Activated naive CD4-positive, alpha-beta T cell treated with anti-CD3 and anti-CD28 coated beads, Interleukin-2, amount 10 ng/mL, durations not matched to agents 5 hours and 36 hours (primary cell): ENCODE measurements at places on chromosomes 12 and 14. TPM values are rescaled to one million over a fixed set of nuclear protein-coding genes. Genes with fewer than 3 reads are reported as not detected.

The MTHFD1 gene
- 129 TPM for total RNA-seq

The ATP2B1 gene
- 26.7 TPM for total RNA-seq

The TMEM132C gene
- total RNA-seq, result not detected

The PTGDR gene
- total RNA-seq, result 0.60 TPM

The IPO4 gene
- 43.3 TPM for total RNA-seq

The RTN1 gene
- total RNA-seq, result not detected

The IQSEC3 gene
- total RNA-seq, result 1.1 TPM

The TAS2R13 gene
- 0.48 TPM for total RNA-seq

The FOXG1 gene
- not detected for total RNA-seq

The LRP6 gene
- 1.6 TPM for total RNA-seq

The AICDA gene
- 0.82 TPM for total RNA-seq

The DLGAP5 gene
- 67.1 TPM for total RNA-seq

The GYS2 gene
- total RNA-seq, result not detected

The ASPG gene
- not detected for total RNA-seq

The MDGA2 gene
- not detected for total RNA-seq

The CEBPE gene
- total RNA-seq, result 0.96 TPM

The KLRG1 gene
- 12.6 TPM for total RNA-seq

The CNTN1 gene
- not detected for total RNA-seq

The ERH gene
- 229 TPM for total RNA-seq

The SYNE2 gene
- total RNA-seq, result 175 TPM

The PAN2 gene
- total RNA-seq, result 85.2 TPM

The DHRS2 gene
- 0.18 TPM for total RNA-seq

The RHOJ gene
- not detected for total RNA-seq

The CACNB3 gene
- 20.6 TPM for total RNA-seq

The RERGL gene
- total RNA-seq, result not detected

The SOCS4 gene
- 26.9 TPM for total RNA-seq

The ACOT6 gene
- total RNA-seq, result not detected

The RAD9B gene
- 0.89 TPM for total RNA-seq

The OR4E2 gene
- total RNA-seq, result not detected

The TMEM119 gene
- total RNA-seq, result 0.53 TPM

The OTX2 gene
- not detected for total RNA-seq

The RABGGTA gene
- 42.3 TPM for total RNA-seq

The PIANP gene
- total RNA-seq, result not detected

The KLHDC1 gene
- 2.8 TPM for total RNA-seq

The BDKRB2 gene
- not detected for total RNA-seq

The KNTC1 gene
- 92.2 TPM for total RNA-seq

The GDF3 gene
- not detected for total RNA-seq

The RIPK3 gene
- 35.0 TPM for total RNA-seq

The SAMD15 gene
- 0.23 TPM for total RNA-seq

The CLEC1B gene
- not detected for total RNA-seq
